ENCODE measurements at places on chromosomes 7 and 10.

DNA sequence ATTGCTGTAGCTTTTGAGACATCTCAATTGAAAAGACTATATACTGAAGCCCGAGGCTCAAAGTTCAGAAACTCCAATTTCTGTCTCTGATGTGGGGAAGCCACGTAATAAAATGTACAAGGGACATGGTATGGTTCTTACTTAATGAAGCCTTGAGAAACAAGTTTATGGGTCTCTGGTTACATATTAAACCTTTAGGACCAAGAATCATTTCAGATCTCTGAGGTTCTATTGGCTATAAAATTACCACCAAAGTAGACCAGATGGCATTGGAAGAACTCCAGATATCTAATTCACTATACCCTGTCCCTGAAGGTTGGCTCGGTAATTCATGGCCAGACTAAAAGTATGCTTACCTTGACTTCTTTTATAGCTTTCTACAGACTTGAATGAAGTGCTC is 23.7 kb downstream of the STAMBPL1 start:
- DNase-seq: no peak

DNA sequence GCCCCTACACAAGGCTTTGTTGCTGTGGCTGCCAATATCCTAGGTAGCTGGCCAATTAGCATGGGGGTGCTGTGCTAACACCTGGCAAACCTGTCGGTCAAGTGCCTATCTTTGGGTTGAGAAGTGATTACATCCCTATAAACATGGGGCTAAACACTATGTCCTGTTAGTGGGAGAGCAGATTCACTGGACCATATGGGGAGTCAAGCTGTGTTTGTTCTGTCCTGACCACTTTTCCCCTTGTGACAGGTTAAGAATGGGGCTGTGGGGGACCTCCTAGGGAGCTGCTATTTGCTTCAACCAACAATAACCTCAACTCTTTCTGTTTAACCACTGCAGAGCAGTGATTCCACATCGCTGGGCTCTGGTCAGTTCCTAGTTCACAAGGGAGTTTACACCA is 151.5 kb upstream of the AOAH start:
- DNase-seq: no peak

GRCh38 chr10:123613346-123613850 is 52.8 kb upstream of the GPR26 start:
- no peak for DNase-seq

GRCh38 chr10:4018054-4018511 is 233.1 kb upstream of the KLF6 start:
- no peak for DNase-seq

DNA sequence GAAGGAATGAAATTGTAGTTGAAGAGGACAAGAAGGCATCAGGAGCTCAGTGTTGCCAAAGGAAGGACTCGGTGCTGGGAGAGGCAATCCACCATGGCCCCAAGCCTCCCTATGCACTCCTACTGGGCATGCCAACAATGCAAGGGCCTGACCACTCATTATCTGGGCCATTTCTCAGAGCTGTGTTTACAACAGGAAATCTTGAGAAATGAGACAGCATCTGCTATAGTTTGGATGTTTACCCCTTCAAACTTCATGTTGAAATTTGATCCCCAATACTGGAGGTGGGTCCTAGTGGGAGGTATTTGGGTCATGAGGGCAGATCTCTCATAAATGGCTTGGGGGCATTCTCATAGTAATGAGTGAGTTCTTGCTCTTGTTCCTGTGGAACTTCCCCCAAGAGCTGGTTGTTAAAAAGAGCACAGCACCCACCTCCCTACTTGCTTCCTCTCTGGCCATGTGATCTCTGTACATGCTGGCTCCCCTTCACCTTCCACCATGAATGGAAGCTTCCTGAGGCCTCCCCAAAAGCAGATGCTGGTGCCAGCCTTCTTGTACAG is 50.8 kb upstream of the AOAH start:
- no peak for DNase-seq

DNA sequence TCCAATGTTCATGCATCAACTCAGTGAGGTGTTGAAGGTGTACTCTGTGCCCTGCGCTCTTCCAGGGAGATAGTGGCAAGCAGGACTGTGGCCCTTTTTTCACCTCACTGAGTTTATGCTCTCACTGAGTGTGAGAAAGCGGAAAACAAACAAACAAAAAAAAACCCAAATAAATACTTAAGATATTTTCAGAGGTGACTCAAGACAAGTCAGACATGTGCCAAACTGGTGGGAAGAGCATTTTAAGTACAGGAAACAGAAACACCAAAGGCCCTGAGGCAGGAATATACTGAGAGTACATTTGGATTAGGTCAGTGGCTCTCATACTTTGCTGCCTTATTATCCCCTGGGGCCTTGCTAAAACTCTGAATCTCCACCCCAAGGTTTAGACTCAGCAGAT is 111.9 kb upstream of the IGFBP3 start:
- no peak for DNase-seq

- no peak for DNase-seq
Measured at GRCh38 chr10:129883626-129884397, 80.3 kb downstream of the EBF3 start.

DNA sequence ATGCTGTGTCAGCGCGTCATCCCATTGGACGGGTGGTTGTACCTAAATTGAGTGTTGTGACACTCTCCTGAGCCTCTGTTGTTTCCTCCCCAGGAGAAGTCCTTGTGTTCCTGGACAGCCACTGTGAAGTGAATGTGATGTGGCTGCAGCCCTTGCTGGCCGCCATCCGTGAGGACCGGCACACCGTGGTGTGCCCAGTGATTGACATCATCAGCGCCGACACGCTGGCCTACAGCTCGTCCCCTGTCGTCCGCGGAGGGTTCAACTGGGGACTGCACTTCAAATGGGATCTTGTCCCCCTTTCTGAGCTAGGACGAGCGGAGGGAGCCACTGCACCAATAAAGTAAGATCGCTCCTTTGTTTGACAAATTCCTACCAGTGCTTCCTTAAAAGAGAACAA is 82.5 kb downstream of the GALNT11 start:
- no peak for DNase-seq

- no peak for DNase-seq
Measured at GRCh38 chr7:73613954-73614735, 10.2 kb downstream of the MLXIPL start.

GRCh38 chr7:286266-286665 is 3.7 kb upstream of the FOXL3 start:
- DNase-seq: no peak

DNA sequence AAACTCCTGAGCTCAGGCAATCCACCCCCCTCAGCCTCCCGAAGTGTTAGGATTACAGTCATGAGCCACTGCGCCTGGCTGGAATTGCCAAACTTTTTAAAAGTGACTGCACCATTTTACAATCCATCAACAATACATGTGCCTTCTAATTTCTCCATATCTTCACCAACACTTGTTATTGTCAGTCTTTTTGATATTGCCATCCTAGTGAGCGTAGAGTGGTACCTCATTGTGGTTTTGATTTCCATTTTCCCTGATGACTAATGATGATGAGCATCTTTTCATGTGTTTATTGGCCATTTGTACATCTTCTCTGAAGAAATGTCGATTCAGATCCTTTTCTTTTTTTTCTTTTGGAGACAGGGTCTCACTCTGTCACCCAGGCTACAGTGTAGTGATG is 21.7 kb upstream of the STRIP2 start:
- DNase-seq: no peak

DNA sequence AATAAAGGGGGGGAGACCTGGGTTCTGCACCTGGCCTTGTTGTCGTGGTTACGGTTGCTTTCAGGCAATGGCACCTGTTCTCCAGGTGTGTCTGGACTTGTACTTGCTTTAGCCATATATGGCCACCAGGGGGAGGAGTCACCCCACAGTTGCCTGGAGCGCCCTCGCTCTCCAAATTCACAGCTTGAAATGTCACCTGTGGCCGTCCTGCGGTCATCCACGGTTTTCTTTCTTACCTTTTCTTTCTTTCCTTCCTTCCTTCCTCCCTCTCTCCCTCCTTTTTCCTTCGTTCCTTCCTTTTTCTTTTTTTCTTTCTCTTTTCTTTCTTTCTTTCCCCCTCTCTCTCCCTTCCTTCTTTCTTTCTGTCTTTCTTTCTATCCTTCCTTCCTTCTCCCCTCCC is 157.2 kb upstream of the ZNF92 start:
- peak; percentile 26 for DNase-seq

GRCh38 chr7:20509892-20510572 is 105.4 kb upstream of the ABCB5 start:
- DNase-seq: no peak

GRCh38 chr7:4603843-4604231 is 78.3 kb upstream of the FOXK1 start:
- no peak for DNase-seq

DNA sequence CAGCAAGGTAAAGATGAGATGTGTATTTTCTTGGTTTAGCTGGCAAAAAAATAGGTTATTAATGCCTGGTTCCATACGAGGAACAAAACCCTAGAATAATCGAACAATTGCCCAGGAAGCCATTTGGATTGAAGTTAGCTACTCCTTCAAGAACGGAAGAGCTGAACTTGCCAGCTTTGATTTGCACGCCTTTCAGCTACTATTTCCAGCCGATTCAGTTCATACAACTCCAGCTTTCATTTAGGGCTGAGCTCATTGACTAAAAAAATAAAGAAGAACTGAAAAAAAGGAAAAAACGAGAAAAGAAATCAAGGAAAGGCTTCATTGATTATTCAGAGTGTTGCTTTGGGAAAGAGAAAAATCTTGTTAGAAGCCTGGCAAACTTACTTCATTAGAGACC is 60.4 kb downstream of the PTN start:
- no peak for DNase-seq

DNA sequence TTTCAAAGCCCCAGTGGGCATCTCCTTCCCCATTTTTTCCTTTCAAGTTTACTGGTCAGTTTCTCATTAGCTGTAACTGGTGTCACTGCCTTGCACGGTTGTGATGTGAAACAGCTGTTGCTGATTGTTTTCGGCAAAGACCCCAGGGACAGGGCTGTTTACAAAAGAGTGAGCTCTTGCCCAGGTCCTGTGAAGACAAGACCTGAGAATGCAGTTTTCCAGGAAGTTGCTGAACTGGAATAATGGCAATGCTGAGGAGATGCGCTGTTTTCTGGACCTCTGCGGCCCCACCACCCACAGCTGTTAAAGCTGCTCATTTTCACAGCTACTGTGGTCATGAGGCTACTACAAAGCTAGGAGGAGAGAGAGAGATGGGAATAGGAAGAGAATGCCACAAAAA is 116.6 kb upstream of the RSU1 start:
- peak; percentile 15 for DNase-seq

DNA sequence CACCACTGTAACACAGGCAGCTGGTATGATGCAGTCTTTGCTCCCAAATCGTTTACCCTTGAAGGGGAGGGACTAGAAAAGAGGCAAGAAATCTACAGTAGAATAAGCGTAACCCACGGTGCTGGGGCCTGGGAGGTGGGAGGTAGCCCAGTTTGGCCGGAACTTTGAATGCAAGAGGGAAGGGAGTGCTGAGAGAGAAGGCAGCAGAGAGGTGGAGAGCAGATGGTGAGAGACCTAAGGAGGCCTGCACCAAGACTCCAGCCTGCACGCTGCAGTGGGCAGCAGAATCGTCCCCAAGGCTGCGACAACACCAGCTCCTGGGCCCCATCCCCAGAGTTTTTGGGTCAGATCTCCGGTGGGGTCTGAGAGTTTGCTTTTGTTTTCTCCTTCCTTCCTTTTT is 547.5 kb downstream of the GALNT17 start:
- no peak for DNase-seq

DNA sequence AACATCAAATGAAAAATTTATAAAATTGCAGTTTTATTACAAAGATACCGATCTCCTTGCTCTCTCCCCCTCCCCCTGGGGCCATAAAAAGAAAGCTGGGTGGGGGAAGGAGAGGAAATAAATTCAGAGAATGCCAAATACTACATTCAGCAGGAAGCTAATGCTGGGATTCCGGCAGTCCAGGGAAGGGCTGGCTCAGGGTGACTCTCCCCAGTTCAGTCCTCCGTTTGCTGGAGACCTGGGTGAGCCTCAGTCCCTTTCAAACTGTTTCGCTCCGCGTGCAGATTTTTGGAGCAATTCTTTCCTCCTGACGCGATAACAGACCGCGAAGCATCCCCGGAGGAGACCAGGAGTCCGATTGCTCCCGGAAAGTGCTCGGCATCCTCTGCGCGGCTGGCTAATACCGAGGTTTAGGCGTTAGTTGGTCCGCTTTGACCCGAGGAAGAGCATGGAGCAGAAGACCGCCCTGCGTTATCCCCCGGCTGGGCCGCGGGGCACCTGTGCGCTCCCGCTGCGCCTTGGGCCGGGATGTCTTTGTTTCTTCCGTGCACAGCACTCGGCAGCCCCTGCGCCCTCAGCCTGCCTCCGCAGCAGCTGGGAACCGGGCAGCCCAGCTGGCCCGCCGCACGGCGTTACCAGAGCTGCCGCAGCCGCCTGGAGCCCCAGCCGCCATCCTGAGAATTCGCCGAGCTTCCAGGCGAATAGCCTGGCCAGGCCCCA is 3.9 kb upstream of the HOXA2 start:
- DNase-seq: no peak

DNA sequence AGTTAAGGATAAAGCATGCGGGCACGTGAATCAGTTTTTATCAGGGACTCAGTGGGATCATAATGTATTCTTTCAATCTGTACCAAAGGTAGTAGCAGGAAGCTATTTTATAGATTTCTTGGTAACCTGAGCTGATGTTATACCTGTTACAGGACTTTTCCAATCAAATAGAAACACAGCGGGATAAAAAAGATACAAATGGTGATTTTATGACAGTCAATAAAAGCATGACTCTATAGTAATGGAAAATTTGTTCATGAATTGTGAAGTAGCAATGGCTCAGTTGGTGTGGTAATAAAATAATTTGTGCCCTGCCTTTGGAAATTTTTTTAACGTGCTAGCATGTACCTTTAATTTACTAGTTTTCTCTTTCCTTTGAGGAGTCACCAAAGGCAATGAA is 300.7 kb upstream of the CELF2 start:
- DNase-seq: no peak

- no peak for DNase-seq
Measured at GRCh38 chr10:78910886-78911285, 157.9 kb upstream of the ZMIZ1 start.

DNA sequence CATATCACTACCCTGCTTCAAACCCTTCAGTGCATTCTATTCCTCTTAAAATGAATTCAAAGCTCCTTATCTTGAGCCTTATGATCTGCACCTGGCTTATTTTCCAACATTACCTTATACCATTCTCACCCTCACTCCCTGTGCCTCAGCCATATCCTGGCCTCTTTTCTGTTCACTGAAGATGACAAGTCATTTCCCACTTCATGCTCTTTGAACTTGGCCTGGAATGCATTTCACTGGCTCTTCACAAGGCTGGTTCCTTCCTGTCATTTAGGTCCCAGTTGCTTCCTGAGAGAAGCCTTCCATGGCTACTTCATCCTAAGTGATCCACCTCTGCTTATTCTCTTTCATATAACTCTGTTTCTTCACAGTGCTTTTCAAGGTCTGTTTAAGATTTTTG is 3.2 kb upstream of the LIPF start:
- no peak for DNase-seq

GRCh38 chr7:99679400-99680191 is at the start of gene CYP3A5:
Gene CYP3A5 (minus strand): TSS chr7:99679996. CDS start chr7:99679896, 100 bp downstream.
- DNase-seq: peak; percentile 24

- DNase-seq: no peak
Measured at GRCh38 chr10:54962134-54962900, 161.3 kb upstream of the PCDH15 start.

All from fibroblast of skin of abdomen (primary cell).